ENCODE measurements at places on chromosomes 12 and 14.

DNA sequence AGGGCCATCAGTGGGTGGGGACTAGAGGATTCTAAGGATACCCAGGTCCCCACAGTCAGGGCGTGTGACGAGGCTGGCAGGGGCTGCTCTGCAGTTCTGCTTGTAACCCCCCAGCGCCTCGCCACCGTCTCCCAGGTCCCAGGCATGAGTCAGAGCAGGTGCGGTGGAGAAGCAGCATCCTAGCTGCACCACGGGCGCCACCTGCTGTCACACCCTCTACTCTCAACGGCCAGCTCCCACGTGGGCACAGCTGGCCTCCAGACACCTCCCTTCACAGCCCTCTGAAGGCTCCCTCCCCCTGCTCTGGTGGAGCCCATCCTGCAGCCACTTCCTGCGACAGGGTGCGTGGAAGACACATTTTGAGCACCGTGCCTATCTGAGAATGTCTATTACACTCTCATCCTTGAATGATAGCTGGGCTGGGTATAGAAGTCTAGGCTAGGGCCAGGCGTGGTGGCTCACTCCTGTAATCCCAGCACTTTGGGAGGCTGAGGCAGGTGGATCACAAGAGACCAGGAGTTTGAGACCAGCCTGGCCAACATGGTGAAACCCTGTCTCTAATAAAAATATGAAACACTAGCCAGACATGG is 6.9 kb upstream of the NUDT14 start:
- no peak for DNase-seq

GRCh38 chr14:21537090-21537424 is 10.9 kb upstream of the SALL2 start:
- no peak for DNase-seq

- no peak for DNase-seq
Observed at GRCh38 chr14:92644171-92644969, 104.1 kb downstream of the LGMN start.

DNA sequence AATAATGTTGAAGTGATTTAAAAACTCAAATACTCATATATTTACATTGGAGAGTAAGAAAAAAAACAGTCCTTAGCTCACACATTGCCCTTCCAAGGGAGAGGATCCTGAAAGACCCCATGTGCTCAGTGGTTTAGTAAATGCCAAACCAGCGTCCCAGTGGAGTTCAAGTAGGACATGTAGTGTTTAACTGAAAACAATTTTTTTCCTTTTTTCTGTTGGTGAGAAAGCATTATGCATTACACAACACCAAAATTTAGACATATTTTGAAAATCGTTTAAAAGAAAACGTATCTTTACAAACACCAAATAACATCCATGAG is 33.6 kb downstream of the UBR7 start:
- no peak for DNase-seq

- DNase-seq = no peak
Observed at GRCh38 chr14:27199272-27199671, 601.4 kb upstream of the NOVA1 start.

Measured in astrocyte of the cerebellum (primary cell).